ENCODE measurements at places on chromosomes 7 and 10.

DNA sequence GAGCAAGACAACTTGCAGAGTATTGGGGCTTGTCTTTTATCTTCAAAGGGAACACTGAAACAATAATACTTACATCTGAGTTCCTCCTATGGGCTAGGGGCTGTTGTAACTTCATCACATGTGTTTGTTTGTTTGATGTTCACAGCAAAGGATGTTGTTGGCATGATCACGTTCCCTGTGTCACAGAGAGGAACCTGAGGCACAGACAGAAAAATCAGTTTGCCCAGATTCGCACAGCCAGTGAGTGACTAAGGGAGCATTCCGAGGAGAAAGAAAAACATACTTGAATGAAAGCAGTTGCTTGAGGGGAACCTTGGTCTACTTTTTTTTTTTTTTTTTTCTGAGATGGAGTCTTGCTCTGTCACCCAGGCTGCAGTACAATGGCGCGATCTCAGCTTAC, 87.2 kb upstream of the PFKP start:
- DNase-seq, result no peak

GRCh38 chr10:106310596-106310995, 853.9 kb downstream of the SORCS1 start:
- DNase-seq, result no peak

GRCh38 chr7:112414855-112415490, 35.3 kb upstream of the IFRD1 start:
- no peak for DNase-seq

GRCh38 chr7:103686763-103687162, 240.8 kb upstream of the SLC26A5 start:
- no peak for DNase-seq

- DNase-seq, result no peak
Measured at GRCh38 chr10:30055226-30055662, 4.1 kb downstream of the JCAD start.

GRCh38 chr10:84294766-84295447, 33.5 kb upstream of the CCSER2 start:
- no peak for DNase-seq

GRCh38 chr10:95795602-95796001, 39.6 kb downstream of the ENTPD1 start:
- DNase-seq, result no peak

DNA sequence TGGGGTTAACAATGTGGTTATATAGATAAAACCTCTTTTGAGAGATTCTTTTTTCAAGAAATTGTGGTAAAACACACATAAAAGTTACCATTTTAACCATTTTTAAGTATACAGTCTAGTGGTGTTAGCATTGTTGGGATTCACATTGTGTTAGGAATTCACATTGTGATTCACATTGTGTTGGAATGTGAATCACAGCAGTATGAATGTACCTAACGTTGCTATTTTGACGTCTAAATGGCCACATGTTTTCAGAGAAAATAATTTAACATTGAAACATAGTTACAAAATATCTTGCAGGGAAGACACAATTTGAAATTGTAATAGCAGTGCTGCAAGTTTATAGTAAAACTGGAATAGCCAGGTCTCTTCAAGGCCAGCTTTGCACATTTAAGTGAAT, 129.0 kb downstream of the BICC1 start:
- no peak for DNase-seq

DNA sequence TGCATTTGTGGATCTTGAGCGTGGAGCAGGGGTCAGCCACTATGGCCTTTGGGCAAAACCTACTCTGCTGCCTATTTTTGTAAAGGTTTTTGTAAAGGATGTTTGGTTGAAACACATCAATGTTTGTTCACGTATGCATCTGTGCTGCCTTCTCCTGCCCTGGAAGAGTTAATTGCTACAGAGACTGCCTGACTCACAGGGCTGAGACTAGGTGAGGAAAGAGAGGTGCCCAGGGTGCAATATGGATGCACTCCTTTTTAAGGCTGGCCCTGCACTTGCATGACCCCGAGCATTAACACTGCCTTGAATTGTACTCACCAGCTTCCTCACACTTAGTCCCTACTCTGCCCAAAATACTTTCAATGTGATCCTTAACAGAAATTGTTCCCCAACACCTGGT, 20.9 kb upstream of the NAMPT start:
- no peak for DNase-seq

DNA sequence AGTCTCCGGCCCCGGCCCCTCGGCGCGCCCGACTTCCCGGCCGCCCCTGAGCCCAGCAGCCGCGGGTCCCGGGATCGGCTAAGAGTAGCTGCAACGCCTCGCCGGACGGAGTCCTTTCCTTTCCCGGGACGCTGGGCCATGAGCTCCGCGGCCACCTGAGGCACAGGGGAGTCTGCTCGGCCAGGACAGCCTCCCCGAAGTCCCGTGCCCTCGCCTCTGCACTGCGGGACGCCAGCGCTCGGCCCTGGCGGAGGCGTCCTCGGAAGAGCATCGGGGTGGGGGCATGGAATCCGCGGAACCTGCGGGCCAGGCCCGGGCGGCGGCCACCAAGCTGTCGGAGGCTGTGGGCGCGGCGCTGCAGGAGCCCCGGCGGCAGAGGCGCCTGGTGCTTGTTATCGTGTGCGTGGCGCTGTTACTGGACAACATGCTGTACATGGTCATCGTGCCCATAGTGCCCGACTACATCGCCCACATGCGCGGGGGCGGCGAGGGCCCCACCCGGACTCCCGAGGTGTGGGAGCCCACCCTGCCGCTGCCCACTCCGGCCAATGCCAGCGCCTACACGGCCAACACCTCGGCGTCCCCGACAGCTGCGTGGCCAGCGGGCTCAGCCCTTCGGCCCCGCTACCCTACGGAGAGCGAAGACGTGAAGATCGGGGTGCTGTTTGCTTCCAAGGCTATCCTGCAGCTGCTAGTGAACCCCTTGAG, 502 bp downstream of the SLC18A3 start:
- no peak for DNase-seq

- no peak for DNase-seq
Measured at GRCh38 chr10:114053946-114054345, 10.3 kb downstream of the ADRB1 start.

DNA sequence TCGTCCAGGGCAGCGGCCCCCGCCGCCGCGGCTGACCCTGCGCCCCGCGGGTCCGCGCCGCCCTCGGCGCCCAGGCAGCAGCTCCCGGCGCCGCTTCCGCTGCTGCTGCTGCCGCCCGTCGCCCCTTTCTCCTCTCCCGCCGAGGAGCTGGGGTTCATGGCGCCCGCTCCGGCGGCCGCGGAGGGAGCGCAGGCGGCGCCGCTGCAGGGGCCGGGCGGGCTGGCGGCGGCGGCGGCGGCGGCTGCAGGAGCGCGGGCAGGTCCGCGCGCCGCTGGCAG, 286 bp downstream of the DGKI start:
- no peak for DNase-seq

DNA sequence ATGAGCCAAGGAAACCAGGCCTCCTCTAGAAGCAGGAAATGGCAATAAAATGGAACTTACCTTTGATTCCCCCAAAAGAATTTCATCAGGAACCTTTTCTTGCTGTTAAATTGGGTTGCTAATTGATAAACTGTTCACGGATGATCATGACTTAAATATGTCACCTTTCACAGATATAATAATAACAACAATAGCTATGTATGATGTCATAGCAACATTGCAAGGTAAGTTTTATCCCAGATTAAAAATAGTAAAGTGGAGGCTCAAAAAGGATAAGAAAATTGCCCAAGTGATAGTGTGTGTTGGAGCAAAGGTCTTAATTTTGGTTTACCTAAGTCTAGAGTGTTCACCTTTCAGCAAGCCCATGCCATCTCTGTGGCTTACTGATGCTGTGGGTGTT, 357.6 kb upstream of the CELF2 start:
- no peak for DNase-seq

- DNase-seq, result no peak
Measured at GRCh38 chr10:91702620-91703019, 69.7 kb upstream of the PPP1R3C start.

GRCh38 chr7:84196084-84196503, 1.5 kb upstream of the SEMA3A start:
- no peak for DNase-seq

DNA sequence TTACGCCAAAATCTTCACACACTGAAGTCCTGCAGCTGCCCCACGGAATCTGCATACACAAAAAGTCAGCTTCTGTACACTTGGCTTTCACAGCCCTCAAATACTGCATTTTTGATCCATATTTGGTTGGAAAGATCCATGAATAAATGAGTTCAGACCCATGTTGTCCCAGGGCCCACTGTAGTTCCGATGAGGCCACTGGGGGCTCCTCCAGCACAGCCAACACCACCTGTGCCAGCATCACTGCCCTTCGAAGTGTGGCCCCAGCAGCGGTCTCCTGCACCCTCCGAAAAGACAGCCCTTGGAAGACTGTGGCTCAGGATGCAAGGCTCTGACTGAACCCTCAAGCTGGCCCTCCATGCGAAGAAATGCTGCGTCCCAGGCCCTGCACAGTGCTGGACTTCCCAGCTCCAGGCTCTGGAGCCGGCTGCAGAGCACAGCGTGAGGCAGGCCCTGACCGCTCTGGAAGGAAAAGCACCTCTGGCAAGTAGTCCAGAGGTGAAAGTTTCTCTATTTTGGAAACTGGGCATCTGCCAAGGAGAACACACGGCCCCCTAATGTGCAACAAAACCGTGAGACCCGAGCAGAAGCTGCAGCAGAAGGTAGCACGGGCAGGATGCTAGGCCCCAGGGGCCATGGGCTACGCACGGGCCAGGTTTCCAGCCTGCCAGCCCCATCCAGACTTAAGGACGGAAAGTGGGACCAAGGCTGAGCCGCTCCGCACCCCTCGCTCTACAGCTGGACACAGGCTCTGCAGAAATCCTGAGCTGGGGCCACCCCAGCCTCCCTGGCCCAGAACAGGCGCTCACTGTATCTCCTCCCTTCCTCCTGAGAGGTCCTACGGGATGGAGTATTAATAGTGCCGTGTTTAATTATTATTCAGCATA, 62.6 kb downstream of the PTPRN2 start:
- DNase-seq, result no peak

GRCh38 chr7:105796365-105796764, 80.0 kb downstream of the ATXN7L1 start:
- DNase-seq, result no peak

DNA sequence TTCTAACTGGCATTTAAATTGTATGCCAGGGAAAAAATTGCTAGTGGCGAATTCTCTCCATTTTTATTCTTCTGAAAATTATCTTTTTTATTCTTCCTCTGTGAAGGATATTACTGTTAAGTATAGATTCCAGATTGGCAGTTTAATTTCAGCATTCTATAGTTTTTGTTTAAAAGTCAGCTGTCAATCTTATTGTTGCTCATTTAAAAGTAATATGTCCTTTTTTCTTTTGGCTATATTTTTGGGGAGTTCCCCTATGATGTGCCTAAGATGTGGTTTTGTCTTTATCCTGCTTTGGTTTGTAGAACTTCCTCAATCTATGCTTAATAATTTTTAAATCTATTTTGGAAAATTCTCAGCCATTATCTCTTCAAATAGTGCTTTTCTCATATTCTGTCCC, 135.9 kb downstream of the ARHGAP12 start:
- no peak for DNase-seq

- no peak for DNase-seq
Measured at GRCh38 chr7:105448181-105448580, 59.5 kb upstream of the SRPK2 start.

- DNase-seq, result no peak
Measured at GRCh38 chr10:24501056-24501711, 222.5 kb downstream of the ARHGAP21 start.

GRCh38 chr7:5596896-5597246, 173.2 kb upstream of the TNRC18 start:
- DNase-seq, result no peak

GRCh38 chr10:32104622-32105509, 48.6 kb upstream of the KIF5B start:
- no peak for DNase-seq

- no peak for DNase-seq
Measured at GRCh38 chr10:71671994-71672946, 47.3 kb downstream of the C10orf105 start.

- DNase-seq, result no peak
Measured at GRCh38 chr10:6912424-6912823, 332.3 kb upstream of the PRKCQ start.

DNA sequence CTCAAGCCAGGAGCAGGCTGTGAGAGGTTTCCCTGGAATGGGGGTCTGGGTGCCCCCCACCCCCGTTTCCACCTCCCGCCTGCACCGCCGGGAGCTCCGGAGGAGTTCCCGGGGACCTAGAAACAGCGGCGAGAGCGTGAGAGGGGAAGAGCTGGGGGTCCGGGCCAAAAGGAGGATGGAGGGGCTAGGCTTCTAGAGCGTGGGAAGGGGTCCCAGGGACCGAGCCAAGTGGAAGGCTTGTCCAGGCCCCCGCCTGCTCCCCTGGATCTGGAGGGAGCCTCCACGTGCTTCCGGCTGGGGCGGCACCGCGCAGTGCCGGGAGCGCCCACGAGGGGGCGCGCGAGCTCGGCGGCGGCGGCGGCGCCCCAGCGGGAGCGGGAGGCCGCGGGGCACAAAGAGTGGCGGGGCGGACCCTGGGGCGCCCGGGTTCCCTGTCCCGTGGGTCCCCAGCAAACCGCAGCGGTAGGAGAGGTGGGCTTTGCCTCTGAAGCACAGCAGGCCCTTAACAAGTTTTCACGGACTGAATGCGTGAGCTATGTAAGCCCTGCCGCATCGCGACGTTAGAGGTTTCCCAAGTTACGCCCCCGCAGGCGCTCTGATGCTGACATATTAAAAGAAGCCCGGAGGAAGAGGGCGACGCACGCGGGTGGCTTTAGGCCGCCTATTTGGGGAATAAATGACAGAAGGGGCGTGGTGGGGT, 104.4 kb upstream of the LRRC4 start:
- DNase-seq, result peak; percentile 24

DNA sequence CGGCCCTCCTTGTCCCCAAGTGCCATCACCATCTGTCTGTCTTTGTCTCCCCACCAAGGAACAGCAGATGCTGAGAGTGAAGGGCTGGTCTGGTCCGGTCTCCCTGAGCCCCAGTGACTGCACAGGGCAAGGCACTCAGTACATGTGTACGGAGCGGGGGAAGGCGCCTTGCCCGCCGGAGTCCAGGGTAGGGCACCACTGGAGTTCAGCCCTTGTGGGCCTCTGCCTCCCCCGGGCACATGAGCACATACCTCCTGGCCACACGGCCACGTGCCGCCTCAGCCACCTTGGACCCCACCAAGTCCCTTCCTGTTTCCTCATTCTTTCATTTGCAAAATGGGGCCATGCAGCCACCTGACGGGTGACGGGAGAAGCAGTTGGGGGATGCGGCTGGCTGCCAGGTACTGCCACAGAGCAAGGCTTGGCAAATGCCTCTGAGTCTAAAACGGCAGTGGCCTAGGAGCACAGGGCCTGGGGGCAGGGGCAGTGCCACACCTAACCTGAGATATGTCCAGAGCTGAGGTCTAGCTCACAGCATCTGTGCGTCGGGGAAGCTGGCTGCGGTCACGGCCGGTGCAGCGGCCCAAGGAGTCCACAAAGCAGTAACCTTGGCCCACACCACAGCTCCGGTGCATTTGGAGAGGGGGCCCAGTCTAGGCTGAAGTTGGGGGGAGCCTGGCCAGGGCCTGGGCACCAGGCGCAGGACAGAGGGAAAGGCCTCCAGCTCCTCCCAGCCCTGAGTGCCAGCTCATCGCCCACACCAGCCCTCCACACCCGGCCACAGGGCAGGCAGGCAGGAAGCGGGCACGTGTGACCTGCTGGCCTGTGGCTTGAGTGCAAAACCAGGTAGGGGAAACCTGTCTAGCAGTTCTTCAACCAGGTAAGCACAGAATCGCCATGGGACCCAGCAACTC, 5.2 kb downstream of the ADAP1 start:
- no peak for DNase-seq

- DNase-seq, result no peak
Measured at GRCh38 chr7:130632111-130632510, 36.4 kb downstream of the COPG2 start.

All from stimulated activated CD8-positive, alpha-beta memory T cell treated with anti-CD3 and anti-CD28 coated beads, Interleukin-2, amount 100 ng/mL, for 1 hour (primary cell).